ENCODE measurements at places on chromosomes 7 and 10.

- DNase-seq, result no peak
Observed at GRCh38 chr10:97903128-97904017, 53.7 kb downstream of the GOLGA7B start.

GRCh38 chr10:97037365-97038361, 148.1 kb downstream of the SLIT1 start:
- DNase-seq, result peak; percentile 77

DNA sequence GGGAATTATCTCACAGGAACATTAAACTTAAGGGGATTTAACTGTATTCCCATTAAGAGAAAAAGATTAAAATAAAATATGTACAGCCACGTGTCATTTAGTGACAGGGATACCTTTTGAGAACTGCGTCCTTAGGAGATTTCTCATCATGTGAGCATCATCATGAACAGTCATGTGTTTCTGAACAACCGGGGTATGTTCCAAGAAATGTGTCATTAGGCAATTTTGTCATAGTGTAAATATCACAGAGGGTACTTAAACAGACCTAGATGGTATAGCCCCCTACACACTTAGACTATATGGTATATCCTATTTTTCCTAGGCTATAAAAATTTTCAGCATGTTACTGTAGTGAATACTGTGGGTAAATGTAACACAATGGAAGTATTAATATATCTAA, 840.3 kb downstream of the CNTNAP2 start:
- DNase-seq, result no peak

DNA sequence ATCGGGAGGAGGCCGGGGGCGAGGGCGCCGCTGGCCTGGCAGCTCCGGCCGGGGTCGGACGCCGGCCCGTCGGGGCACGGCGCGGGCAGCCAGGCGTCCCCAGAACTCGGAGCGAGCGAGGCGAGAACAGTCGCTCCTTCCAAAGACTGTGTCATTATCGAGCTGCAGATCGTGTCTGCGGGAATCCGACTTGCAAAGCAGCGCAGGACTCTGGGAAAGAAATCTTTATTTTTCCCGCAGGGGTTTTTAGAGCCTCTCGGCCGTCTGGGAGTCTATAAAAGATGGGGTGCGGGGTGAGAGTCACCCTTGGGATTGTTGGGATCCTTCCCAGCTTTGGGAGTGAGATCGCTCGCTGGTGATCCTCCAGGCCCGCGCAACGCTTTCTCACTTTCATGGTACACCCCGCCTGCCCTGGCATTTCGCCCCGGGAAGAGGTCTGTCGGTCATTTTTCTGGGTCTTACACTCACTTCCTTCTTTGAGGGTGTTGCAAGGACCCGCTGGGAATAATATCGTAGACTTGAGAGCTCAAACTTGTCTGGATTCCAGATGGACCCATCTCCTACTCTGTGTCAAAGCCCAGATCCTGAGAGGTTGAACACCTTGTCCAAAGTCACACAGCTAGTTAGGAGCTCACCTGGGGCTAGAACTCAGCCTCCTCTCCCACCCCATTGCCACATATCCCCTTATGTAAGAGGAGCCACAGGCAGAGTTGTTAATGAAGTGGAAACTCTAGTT, 1.0 kb downstream of the UBTD1 start:
- DNase-seq, result no peak

GRCh38 chr10:28429573-28430216, 103.2 kb upstream of the WAC start:
- DNase-seq, result no peak

GRCh38 chr10:9635691-9636090, 1382.0 kb upstream of the CELF2 start:
- DNase-seq, result no peak

DNA sequence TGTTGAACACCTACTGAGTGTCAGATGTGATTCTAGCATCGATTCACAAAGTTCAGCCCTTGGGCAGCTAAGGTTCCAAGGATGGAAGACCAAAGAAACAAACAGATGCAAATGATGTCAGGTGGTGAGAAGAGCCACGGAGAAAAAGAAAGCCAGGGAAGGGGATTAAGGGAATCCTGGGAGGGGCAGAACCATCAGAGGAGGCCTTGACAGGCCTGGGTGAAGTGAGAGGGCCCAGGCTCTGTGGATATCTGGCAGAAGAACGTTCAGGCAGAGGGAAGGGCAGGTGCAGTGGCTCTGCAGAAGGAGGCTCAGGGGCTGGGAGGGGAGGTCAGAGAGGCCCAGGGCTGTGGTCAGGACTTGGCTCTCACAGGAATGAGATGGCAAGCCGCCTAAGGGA, 90.4 kb downstream of the C10orf105 start:
- DNase-seq, result no peak

DNA sequence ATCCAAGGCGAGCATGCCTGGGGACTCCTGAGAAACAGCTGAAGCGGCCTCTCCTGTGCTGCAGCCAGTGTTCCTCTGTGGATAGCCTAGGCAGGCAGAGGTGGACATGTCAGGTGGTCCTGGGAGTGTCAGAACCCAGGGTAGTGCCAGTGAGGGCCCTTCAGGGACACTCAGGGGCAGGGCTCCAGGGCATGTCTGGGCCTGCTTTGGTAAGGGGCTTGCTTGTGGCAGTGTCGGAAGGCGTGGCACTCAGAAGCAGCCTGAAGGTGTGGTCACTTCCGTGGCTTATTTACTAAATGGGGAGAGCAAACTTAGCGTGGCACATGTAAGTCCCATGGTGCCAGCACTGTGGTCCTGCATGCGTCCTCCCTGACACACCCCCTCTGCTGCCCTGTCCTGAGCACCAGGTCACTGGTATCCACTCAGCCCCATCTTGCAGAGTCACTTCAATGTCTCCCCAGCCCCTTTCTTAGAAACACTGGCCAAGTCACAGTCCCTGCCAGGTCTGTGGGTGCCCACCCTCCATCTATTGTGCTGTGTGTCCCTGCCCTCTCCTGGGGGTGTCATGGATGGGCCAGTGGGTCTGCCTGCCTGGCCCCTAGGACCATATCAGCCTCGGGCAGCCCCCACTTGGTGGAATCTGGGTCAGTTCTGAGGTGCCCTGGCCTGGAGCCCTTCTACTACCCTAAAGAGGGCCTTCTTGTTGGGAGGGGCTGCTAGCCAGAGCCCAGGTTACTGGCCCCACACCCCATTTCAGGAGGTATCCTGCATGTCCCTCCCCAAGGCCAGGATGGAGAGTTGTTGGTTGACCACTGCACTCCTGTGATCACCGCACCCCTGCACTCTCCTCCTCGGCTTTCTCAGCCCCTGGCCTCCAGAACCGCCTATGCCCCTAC, 6.4 kb downstream of the ZMIZ2 start:
- no peak for DNase-seq

DNA sequence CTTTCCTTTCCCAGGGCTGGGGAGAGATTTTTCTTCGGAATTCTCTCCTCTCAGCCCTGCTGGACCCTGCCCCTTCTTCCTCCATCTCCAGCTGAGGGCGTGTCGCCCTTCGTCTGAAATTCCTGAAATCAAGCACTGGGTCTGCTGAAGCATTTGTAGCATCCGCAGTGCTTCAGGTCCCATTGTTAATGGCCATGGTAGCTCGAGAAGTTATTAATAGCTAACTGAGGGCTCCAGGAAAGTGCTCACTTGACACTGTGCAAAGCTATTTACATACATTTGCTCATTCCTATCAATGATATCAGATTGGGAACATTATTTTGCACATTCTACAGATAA, 515 bp downstream of the FAM149B1 start:
- no peak for DNase-seq

GRCh38 chr7:139104091-139104450, 5.4 kb downstream of the ZC3HAV1 start:
- peak; percentile 64 for DNase-seq

GRCh38 chr7:103343758-103344452, 662 bp downstream of the DNAJC2 start:
- DNase-seq, result peak; percentile 44

GRCh38 chr7:143063741-143064140, 11.6 kb downstream of the OR6V1 start:
- no peak for DNase-seq

DNA sequence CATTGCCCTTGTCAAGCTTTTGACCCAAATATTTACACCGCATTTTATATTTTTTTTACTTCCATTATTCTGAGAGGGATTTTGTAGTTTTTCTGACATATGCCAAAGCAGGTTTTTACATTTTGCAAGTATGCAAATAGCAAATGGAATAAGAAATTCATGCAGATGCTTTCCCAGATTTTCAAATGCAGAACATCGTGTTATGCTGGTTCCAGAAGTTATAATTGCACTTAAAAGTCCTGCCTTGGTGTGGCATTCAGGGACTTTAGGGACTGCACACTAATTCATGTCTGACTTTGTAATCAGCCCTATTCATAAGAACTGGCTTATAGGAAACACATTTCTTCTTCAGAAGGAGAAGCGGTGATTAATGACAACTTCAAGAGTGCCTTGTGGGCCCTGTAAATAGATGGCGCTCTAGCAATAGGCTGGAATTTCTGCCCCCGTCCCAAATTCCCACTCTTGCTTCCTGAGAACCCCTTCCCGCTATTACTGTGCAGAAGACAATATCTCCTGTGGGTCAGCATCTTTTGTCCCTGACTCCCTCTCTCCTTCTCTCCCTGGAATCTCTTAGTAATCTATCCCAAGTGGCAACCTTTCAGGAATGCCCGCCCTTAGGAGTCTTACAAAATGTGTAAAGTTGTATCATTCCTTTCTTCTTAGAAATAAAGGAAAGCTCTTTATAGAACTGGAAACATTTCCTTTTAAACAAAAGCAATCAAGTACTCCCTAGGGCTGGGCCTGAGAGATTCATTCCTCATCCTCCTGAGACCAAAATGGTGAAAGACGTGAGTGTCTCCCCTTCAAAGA, 264.0 kb downstream of the INHBA start:
- DNase-seq, result no peak

DNA sequence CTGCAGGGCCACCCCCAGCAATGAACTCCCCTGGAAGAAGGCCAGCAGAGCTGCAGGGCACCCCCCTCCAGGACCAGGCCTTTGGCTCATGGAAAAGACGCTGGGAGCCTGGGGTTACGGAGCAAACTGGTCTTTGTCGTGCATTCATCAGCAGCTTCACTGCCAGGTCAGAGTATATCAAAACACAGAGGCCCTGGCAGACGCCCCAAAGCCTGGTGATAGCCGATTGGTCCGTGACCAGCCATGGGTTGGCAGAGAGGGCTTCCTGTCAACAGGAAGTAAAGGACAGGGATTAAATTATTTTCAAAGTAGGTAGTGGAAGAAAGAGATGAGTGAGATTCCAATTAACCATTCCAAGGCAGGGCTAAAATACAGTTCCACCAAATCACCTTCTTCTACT, 9.0 kb downstream of the PRKAG2 start:
- DNase-seq, result no peak

DNA sequence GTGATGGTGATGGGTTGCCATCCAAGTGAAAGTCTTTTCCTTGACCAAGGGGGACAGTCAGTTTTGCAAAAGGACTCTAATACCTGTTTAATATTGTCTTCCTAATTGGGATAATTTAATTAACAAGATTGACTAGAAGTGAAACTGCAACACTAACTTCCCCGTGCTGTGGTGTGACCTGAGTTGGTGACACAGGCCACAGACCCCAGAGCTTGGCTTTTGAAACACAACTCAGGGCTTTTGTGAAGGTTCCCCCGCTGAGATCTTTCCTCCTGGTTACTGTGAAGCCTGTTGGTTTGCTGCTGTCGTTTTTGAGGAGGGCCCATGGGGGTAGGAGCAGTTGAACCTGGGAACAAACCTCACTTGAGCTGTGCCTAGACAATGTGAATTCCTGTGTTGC, 6.9 kb downstream of the PPIF start:
- DNase-seq, result no peak

- no peak for DNase-seq
Observed at GRCh38 chr10:78472551-78472890, 438.9 kb downstream of the RPS24 start.

- no peak for DNase-seq
Observed at GRCh38 chr7:129471402-129471827, 30.9 kb upstream of the SMKR1 start.

DNA sequence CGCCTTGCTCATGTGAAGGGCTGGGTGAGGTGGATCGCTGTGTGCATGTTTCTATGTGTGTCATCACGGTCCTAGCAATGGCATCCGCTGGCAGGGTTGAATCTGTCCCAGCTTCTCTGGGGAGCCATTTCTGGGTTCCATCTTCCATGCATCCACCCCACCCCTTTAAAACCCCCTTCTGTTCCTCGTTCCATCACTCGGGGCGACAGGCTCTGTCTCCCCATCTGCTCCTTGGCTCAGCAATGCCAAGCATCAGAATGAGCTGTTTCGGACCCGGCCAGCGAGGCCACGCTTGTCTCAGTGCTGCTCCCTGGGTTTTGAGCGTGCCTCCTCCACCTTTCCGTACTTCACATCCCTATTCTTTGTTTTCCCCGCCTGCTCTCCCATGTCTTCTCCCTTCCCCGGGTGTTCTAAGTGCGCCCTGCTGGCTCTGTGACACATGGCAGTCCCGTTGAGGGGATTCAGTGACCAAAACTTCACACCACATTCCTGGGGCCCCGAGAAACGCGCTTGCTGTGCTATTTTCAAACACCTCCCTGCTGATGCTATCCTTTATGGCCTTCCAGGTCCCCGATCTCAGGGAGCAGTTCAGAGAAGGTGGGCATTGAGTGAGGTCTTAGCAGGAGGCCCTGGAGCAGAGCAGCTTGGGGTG, 554.1 kb upstream of the FOXK1 start:
- DNase-seq, result no peak

Data from OCI-LY7 (cell line).